Bone marrow (tissue), 2 donors: ENCODE measurements at places on chromosomes 3 and 15.
A peak's percentile ranks its signal among the peaks of the same experiment; 100 is the strongest.

- no peak for DNase-seq
Measured at GRCh38 chr3:128549283-128550112, 56.5 kb upstream of the GATA2 start.

DNA sequence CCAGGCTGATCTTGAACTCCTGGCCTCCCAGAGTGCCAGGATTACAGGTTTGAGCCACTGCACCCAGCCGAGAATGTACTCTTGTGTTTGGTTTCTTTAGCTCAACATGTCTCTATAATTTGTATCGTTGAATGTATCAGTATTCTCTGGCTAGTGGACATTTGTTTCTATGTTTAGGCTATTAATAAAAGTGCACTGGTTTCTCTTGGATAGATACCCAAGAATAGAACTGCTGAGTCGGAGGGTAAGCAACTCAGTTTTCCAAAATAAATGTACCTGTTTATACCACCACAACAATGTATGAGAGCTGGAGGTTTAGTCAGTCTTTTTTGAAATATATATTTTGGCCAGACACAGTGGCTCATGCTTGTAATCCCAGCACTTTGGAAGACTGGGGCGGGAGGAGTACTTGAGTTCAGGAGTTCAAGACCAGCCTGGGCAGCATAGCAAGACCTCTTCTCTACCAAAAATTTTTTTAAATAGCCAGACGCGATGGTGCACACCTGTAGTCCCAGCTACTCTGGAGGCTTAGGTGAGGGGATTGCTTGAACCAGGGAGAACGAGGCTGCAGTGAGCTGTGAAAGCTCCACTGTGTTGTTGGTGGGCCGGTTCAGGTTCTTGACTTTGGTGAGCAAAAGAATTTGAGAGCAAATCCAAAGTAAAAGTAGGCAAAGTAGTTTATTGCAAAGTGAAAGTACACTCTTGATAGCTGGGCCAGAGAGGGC, 7.7 kb upstream of the IVD start:
- no peak for DNase-seq

DNA sequence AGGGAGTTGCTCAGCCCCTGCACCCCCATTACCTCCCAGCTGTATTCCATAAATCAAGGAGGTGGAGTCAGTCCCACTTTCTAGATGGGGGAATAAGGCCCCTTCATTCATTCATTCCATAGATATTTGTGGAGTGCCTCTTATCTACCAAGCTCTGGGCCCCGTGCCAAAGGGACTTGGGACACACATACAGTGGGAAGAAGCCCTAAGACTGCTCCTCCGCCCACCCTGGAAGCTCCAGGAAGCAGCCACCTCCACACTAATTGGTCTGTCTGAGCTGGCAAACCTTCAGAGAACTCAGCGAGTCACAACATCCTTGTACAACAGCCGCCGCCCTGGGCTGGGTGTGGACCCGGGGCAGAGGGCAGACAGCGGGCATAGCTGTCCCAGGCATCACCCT, 6.4 kb downstream of the STRA6 start:
- no peak for DNase-seq

GRCh38 chr15:27538325-27538724, 560.8 kb downstream of the OCA2 start:
- DNase-seq, result no peak

DNA sequence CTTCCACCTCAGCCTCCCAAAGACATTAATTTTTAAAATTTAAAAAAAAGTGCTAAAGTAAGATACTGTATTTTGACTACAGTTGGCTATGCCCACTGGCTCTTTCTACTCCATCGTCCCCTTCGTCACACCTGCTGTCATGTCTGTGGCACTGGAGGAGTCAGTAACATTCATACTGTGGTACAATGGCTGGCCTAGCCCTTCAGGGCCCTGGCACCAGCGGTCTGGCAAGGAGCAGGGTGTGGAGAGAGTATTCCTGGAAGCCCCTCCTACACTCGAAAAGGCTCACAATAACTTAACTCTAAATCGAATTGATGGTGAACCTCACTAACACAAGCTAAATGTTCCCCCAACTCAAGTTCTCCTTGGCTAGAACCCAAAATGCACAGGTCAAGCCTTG, 89.7 kb upstream of the RASGRF1 start:
- DNase-seq, result no peak

GRCh38 chr3:385151-385550, 188.6 kb downstream of the CHL1 start:
- DNase-seq, result no peak

DNA sequence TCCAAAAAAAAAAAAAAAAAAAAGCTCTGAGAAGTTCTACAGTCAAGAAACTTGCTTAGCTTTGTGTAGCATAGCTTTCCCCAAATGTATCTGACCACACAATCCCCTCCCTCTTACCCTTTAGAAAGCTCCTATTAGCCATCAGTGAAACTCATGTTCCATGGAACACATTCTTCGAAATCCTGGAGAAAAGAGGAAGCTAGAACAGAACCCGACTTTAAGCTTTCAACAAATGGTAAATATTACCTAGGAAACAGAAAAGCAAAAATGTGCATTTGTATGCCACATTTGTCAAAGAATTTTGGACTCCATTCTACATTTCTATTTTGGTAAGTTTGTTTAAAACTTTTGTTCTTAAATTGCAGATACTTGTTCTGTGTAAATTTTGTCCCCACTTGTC, 17.4 kb upstream of the CRTC3 start:
- peak; percentile 35 for DNase-seq

- no peak for DNase-seq
Measured at GRCh38 chr3:101791778-101792177, 12.8 kb downstream of the NXPE3 start.
